Peyer's patch (tissue), 4 donors: ENCODE measurements at places on chromosomes 1 and 21.
A peak's percentile ranks its signal among the peaks of the same experiment; 100 is the strongest.

GRCh38 chr21:29133241-29133640, 2.8 kb downstream of the MAP3K7CL start:
- DNase-seq: no peak

- no peak for DNase-seq
These were observed 30.6 kb upstream of the MARK1 start for GRCh38 chr1:220497220-220497947.

DNA sequence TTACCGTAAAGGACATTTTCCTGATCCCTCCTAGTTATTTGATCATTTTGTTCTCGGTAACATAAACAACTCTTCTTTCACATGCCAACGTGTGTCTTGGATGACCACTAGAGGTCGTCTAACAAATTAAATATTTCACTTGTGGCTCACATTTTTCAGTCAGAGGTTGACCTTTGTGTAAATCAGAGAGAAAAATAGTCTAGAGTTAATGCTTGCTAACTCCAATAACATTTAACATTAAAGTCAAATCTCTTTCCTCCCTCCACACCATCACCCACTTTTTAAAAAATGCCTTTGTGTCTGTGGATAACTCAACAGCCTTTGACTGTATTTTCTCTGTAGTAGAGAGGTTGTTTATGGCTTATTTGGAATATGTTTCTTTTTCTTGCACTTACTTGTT, 220.5 kb upstream of the B3GALT2 start:
- no peak for DNase-seq

- DNase-seq: no peak
These were observed 8.5 kb downstream of the GPBP1L1 start for GRCh38 chr1:45677751-45678245.

DNA sequence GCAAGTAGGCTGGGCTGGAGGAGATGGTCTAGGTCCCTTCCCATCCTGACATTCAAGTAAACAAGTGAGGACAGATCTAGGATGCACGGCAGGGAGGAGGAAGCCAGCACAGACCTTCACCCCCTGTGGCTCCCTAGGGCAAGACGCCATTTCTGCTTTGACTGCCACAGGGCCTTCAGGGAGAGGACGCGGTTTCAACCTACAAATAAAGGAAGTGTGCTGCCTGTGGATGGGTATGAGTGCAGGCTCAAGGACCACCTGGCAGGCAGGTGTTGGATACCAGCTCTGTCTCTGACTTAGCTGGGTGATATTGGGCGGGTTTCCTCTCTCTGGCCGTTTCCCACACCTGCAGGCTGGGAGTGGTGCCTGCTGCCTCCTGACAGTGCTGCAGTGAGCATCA, 16.2 kb downstream of the SLC2A1 start:
- peak; percentile 66 for DNase-seq
